Stimulated activated CD4-positive, alpha-beta T cell treated with anti-CD3 and anti-CD28 coated beads, TNF-alpha, amount 100 ng/mL, for 1 hour (primary cell): ENCODE measurements at places on chromosomes 11 and 22.

DNA sequence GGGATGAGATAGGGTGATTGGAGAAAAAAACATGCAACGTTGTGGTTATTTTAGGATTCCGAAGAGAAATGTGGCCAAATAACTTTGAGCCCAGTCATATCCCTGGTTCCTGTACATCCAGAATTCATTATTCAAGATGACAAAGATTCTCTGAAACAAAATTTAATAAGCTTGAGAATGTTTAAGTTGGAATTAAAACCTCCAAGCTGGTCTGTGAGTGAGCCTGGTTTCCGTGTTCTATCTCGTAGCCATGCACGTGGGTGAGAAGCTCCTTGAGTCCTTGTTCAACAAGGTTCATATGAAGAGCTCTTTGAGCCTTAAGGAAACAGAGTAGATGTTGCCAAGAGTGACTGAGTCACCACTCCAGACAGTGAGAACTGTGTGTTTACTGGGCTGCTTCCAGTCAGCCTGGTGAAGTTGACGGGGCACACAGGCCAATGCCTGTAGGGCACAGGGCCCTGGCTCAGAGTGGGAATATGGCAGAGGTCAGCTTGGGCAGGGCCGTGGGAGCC is 206.5 kb downstream of the NAV2 start:
- no peak for DNase-seq

DNA sequence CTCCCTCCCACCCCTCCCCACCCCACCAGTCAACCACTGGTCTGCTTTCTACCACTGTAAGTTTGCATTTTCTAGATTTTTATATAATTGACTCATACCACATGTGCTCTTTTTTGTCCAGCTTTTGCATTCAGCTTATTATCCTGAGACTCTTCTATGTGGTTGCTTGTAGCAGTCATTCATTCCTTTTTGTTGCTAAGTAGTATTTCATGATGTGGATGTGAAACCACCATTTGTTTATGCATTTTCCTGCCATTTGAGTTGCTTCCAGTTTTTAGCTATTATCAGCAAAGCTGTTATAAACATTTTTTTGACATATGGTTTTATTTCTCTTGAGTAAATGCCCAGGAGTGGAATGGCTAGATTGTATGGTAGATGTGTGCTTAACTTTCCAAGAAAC is 77.0 kb upstream of the FGF3 start:
- DNase-seq, result no peak

DNA sequence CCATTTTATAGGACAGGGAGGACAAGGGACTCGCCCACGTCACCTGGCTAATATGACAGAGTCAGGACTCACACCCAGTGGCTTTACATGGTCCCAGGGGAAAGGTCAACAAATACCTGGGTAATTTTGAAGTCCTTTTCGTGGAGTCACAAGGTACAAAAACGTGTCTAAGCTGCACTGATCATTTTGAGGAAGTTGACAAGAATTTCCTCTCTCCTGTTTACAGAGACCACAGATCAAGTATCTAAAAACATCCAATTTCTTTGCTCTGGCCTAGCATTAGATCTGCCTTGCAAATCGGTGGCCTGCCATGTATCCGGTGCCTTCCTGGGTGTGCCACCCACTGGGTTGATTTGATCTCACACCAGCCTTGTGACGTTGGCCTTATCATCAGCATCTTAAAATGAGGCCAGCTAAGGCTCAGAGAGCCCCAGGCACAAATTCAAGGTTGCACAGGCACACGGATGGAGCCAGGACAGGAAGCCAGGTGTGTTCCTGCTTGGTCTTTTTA is 17.6 kb downstream of the GDPD5 start:
- no peak for DNase-seq

GRCh38 chr11:68146010-68146540 is 24.9 kb upstream of the CHKA start:
- DNase-seq, result no peak
